ENCODE measurements at places on chromosomes 4 and X.

GRCh38 chr4:125319311-125319710 lies 4.6 kb downstream of the FAT4 start:
- DNase-seq, result no peak

GRCh38 chrX:153669174-153669890 lies 4.3 kb downstream of the PNCK start:
- DNase-seq, result no peak

DNA sequence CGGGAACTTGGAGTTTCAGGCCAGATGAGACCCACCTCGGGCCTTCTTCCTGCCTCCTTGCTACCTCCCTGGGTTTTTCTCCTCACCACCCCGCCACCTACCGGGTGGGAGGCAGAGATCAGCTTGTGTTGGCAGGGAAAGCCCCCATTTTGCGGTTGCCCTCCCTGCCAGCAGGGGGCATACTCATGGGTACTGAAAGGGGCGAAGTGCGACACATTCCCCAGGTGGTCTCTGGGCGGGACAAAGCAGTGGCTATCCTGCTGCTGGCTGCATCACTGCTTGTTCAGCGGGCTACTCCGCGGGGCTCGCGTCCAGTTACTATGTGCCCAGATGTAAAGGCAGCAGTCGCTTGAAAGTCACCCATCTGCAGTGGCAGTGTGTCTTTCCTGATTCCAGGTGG lies 330.3 kb downstream of the PDHA2 start:
- DNase-seq, result no peak

GRCh38 chr4:3418029-3418762 lies 23.6 kb upstream of the HGFAC start:
- DNase-seq, result no peak

DNA sequence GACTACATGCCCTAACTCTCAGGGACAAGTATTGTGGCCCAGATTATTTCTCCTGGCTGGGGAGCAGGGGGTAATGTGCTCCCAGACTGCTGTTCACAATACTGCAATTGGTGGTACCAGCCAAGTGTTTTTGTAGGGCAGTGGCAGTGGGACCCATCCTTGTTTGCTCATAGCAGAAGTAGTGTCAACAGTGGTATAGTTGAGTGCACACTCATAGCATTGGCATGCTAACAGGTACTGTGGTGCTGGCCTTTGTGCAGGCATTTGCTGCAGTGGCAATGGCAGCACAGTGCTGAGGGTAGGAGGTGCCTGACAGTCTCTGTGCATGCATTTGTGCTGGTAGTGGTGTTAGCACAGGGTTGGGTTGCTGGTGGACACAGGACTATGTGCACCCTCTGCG lies 995.0 kb downstream of the SH3BGRL start:
- no peak for DNase-seq

GRCh38 chr4:38514465-38515146 lies 149.4 kb upstream of the KLF3 start:
- DNase-seq, result no peak

GRCh38 chr4:12588582-12588981 lies 895.6 kb downstream of the RAB28 start:
- DNase-seq, result no peak

DNA sequence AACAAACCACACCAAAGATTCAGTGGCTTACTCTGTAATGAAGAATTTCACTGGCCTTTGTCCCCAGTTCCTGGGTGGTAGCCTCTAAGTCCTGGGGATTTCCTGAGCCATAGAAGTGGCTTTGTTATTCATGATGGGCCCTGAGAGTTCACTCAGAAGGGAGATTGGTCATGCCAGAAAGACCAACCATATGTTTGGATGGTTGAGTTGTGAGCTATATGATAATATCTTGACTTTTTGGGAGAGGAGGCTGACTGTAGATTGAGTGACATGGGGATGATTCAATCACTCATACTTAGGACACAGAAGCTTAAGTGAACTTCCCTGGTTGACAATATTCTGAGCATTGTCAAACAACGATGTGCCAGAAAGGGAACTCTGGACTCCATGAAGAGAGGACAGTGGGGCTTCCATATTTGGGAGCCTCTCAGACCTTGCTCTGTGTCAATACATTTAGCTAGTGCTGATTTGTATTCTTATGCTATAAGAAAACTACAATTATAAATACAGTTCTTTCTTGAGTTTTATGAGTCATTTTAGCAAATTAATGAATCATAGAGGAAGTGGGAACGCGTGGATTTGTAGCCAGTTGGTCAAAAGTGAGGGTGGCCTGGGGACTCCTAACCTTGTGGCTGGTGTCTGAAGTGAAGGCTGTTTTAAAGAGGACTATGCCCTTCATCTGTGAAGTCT lies 392.0 kb downstream of the GBA3 start:
- no peak for DNase-seq

DNA sequence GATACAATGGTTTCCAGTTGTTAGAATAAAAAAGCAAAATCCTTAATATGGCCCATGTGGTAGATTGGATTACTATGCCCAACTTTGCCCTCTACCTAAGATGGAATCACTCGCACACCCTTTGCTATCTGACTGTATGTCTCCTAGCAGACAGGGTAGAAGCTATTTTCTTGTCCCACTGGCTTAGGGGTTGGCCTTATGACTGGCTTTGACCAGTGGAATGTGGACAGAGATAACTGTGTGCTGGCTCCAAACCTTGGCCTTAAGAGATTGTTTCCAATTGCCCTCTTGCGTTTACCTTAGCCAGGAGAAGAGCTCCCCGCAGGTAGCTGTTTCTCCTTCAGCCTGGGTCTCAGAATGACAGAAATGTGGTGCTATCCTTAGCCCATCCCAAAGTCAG lies 355.9 kb downstream of the BCOR start:
- DNase-seq, result no peak

- no peak for DNase-seq
Measured at GRCh38 chr4:104531390-104531789, 36.7 kb upstream of the CXXC4 start.

GRCh38 chr4:78735697-78736096 lies 40.5 kb upstream of the BMP2K start:
- no peak for DNase-seq

DNA sequence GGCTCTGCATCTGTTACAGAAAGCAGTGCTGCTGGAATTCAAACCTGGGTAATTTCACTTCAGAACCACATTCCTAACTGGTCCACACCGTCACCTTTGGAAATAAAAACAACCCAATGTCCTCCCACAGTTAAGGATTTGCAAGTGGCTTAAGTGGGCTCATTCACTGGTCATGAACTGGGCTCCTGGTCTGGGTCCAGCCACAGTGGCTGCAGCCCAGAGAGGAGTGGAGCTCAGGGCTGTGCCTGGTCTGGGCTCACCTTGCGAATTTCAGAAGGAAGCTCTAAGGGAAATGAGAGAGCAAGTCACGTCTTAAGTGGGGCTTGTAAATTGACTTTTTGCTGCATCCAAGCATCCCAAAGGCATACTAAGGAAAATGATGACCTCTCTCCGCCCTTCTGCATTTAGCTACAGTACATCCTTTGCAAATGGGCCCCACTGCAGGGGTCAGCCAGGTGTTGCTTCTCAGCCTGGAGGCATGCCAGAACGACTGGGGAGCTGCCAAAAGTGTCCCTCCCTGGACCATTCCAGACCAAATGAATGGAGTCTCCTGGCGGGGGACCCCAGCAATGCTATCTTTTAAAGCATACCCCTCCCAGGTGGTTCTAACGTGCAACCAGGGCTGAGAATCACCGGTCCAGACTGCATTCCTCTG lies 25.6 kb upstream of the CRMP1 start:
- no peak for DNase-seq

DNA sequence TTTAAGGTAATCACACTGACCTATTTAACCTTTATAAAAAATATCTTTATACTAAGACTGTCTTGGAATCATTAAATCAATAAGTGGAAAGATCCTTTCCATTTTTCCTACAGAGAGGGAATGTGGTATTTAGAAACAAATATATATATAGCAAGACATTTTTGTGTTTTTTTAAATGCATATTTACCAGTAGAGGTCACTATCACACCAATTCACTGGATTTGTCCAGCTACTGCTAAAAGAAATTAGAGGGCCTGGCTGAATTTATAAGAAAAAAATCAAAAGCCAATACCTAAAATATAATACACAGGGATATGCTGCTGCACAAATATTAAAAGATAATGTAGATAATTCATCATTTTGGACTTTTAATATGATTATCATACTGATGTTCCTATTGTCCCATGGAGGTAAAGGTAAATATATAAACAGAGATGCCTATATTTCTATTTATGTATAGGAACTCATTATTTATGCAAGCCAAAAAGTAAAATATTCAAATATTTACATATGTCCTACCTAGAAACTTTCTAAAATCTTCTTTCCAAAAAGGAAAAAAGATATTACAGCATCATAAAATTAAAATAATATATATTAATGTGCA lies 69.5 kb downstream of the PDE5A start:
- DNase-seq, result no peak

DNA sequence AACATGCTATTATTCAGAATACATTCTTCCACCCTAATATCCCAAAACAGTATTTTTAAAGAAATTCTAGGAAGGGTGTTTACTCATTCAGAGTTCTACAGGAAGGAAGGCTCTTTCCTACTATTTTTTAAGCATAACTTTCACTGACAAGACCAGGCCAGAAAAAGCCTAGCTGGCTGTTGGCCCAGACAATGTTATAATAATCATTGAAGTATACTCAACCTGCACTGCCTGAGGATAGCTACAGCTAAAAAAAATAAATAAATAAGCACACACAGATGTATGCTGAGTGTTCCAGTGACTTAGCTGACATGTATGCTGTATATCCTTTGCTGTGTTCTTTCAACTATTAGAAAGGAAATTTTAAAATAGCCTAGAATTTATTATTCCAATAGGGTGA lies 145.8 kb upstream of the SPRY1 start:
- no peak for DNase-seq

DNA sequence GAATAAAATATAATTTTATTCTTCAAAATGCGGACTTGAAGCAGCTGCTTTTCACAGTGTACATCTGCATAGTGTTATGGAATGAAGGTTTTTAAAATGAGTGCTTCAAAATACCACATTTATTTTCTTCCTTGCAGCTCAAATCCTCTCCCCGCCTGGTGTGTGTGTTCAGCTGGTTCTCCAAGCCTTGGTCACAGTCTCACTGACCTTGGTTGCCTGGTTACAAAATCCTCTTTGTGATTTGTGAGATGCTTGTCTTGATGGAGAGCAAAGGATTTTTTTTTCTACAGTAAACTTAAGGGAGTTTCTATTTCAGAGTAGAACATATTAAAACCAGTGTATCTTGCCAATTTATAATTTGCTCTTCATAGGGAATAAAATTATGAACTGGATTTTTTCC lies 139.2 kb downstream of the PCDH18 start:
- no peak for DNase-seq

- no peak for DNase-seq
Measured at GRCh38 chr4:181949704-181950312, 293.4 kb upstream of the TENM3 start.

DNA sequence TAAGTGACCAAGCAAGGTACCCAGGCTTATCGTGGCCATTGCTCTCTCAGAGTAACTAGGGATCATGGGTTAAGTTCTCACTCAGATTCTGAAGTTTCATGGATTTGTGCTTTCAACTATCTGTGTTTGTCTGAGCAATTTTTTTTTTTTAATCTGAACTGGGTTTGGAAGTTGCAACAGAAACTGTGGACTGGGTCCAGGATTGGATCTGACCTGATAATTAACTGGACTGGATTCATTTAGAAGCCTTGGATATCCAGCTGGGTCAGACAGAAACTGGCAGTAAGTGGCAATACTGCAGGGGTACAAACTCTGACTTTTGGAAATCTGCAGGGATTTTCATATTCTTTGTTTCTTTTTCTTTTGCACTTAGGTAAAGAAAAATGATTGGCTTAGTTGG lies 38.7 kb upstream of the FGF2 start:
- no peak for DNase-seq

DNA sequence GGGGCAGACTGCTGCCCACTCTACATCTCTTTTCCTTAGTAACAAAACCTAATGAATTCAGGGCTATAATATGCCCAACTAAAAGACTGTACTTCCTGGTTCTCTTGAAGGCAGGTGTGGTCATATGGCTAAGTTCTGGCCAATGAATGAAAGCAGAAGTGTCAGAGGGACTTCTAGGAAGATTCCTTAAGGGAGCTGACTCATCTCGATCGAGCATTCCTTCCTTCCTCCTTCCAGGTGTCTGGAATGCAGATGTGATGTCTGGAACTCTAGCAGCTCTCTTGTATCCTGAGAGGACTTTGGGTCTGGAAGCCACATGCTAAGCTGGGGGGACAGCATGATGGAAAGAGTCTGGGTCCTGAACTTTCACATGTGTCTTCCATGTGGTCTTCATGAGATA lies 116.2 kb upstream of the STX18 start:
- no peak for DNase-seq

- DNase-seq, result no peak
Measured at GRCh38 chrX:109974906-109975655, 27.8 kb upstream of the TMEM164 start.

DNA sequence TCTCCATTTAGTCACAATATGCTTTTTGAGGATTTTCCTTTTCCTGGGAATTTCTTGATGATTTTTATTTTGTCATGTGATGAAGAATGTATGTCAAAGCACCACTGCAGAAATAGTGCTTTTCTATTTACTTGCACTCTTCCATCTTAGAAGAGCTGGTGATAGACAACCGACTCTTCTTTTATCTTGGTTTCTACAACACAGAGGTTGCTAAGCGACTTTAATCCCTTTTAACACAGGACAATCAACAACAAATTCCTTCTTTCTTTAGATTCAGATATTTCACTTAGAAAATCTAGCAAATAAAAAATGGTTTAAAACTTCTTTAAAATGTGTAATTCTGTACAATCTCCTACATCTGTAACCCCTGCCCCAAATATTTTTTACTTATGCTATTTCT lies 34.6 kb downstream of the TET2 start:
- no peak for DNase-seq

DNA sequence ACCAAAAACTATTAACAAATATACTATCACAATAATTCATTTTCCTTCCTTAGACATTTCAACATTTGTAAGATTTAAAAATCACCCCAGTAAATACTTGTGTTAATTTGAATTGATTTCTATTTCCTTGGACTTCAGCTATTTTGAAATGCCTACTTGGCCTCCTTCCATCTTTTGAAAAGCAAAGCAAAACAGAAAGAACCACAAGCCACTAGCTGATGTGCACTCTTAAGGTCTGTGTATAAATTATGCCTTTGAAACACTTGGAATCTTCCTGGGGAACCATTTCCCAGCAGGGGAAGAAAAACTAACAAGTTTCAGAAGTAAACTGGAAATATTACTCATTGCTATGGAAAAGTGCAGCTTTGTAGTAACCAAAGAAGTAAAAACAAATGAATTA lies 139.8 kb downstream of the CLCN4 start:
- no peak for DNase-seq

- DNase-seq, result no peak
Measured at GRCh38 chr4:74451214-74451661, 6.3 kb downstream of the AREG start.

Measured in activated CD4-positive, alpha-beta T cell treated with anti-CD3 and anti-CD28 coated beads, Interleukin-2, amount 50 U/mL, for 24 hours (primary cell).